Spinal cord (tissue), 10 donors: ENCODE measurements at places on chromosomes 12 and 14.

- DNase-seq: no peak
These were observed 54.5 kb upstream of the MMP17 start for GRCh38 chr12:131773582-131774221.

- DNase-seq: no peak
These were observed 11.8 kb upstream of the WSCD2 start for GRCh38 chr12:108117163-108117849.

- DNase-seq: no peak
These were observed 8.5 kb downstream of the WSB2 start for GRCh38 chr12:118052324-118053070.

DNA sequence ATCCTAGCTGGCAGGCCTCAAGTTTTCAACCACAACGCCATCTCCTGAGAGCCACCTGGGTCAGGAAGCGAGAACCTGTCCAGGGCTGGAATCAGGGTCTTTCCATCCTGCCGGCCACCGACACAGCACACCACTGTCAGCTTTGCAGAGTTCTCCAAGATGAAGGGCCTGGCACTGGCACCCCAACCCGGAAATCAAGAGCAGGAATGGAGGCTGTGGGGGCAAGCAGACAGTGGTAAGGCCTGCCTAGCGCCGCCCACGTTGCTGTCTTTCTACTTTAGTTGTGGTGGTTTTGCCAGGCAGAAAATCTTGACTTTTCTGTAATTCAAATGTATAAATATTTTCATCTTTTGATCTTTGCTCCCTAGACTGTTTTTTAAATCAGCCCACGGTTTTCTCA, 90.7 kb downstream of the ITPK1 start:
- no peak for DNase-seq

DNA sequence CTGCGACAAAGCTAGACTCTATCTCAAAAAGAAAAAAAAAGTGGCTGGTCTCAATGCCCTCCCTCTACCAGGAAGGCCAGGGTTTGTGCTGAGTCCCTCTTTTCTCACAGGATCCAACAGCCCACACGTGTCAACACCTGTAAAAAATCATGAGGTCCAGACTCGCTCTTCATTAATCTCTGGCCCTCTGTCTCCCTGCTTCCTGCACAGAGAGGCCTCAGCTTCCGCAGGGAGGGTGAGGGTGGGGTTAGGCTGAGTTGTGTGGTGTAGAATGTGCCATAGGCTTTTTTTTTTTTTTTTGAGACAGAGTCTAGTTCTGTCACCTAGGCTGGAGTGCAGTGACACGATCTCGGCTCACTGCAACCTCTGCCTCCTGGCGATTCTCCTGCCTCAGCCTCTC, 6.1 kb downstream of the CFAP73 start:
- no peak for DNase-seq

DNA sequence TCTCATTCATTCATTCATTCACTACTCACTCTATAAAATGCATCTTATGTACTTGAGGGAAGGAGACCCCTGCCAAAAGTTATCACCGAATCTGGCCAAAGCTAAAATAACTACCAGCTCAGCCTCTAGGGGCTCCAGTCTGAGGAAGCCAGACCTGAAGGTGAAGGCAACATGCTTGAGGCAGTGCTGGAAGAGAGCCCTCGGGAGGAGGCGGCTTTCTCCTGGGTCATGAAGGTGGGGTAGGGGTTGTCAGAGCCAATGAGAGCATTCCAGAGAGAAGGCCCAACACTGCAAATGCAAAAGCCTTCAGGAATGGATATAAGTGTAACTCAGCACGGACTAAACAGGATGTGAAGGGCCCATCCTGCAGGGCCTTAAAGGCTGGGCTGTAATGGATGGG, 62.4 kb downstream of the GSC start:
- DNase-seq: no peak

GRCh38 chr12:110270125-110270962, 10.7 kb upstream of the ATP2A2 start:
- DNase-seq: peak; percentile 62

GRCh38 chr14:89269404-89269803, 147.6 kb downstream of the FOXN3 start:
- no peak for DNase-seq

DNA sequence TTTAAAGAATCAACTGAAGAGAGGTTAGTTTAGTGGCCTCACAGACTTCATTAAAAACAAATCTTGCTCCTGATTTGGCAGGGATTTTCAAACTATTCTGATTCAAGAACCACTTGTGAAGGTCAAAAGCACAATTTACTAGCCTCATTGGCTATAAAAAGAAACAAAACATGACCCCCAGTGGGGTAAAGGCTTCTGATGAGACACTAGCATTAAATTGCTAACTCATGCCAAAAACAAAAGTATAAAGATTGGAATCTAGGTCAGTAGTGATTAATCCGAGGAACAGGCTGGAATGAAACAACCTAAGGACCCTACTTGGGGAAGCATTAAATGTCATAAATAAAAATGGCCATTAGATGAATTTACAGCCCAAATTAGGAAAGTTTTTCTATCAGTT, 312.3 kb downstream of the PAWR start:
- no peak for DNase-seq

DNA sequence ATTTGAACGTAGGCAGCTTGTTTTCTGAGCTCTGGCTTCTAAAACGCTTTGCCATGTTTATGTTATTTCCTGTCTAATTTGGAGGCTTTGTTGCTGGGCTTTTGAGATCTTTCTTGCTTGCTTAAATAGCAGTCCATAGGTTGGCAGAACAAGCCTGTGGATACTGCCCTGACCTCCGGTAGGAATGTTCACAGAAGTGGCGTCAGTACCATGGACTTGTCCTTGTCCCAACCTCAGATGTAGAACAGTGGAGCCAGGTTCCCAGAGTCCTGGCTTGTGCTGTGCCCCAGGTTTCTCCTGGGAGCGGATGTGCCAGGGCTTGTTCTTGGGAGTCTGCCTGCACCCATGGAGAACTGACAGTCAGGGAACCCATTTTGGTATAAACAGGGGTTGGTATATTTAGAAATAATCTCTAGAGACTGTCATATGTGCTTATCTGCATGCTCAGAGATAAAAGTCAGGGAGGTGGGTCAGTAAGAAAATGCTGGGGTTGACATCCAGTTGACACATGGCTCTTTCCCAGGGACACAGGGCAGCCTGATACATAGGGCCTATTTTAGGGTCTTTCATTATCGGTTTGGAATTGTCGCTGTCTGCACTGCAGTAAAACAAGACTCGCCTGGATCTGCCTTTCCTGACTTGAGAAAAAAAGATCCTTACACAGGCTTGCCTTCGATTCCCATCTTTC, 22.9 kb downstream of the CACNA1C start:
- no peak for DNase-seq

DNA sequence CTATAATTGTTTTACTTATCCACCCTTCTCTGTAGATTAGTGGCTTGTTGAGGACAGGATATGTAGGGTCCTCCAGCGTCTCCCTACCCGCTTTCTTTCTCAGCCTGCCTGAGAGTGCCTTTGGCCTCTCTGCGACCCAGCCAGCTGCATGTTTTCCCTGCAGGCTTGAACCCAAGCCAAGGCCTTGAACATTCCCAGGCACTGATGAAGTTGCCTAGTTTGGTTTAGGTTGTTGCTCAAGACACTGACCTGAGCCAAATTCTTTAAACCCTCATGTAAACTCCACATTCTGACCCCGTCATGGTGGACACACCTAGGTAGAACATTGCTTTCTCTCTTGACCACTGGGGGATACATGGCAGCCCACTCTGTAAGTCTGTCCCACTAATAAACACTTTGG, 33.4 kb upstream of the TXNRD1 start:
- DNase-seq: no peak

DNA sequence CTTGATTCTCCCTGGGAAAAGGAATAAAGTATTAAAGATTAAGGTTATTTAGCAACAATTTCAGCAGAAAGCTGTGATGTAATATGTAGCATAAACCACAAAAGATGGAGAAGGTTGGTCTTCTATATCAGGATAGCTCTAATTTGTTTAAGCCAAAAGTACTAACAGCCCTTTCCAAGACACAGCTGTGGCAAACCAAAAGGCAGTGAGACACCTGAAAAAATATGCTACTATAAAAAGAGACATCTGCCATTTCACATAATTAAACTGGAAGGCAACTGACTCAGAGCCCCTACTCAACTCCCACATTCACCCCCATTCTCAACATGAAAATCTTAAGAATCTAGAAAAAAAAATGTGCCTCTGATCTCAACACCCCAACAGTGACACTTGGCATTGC, 390.2 kb upstream of the PRICKLE1 start:
- no peak for DNase-seq

GRCh38 chr12:132284071-132284826, 45.1 kb downstream of the GALNT9 start:
- no peak for DNase-seq

- DNase-seq: no peak
These were observed 196.2 kb downstream of the ITPR2 start for GRCh38 chr12:26636710-26637328.

DNA sequence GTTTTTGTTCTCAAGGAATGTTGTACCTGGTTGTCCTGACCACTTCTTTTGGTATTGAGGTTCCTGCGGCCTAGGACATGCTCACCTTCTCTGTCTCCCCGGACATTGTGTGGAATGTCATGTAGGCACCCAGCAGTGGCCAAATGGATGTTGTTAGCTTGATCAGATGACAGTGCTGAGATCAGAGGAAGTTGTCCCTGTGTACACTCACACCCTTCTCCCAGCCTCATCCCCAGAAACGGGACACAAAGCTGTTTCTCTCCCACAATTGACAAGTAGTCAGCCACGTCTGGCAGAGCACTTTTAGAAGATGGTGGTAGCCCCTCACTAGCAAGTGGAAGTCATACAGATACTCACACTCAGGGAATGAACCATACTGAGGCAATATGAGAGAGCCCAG, 3.0 kb downstream of the PLEKHH1 start:
- DNase-seq: no peak

DNA sequence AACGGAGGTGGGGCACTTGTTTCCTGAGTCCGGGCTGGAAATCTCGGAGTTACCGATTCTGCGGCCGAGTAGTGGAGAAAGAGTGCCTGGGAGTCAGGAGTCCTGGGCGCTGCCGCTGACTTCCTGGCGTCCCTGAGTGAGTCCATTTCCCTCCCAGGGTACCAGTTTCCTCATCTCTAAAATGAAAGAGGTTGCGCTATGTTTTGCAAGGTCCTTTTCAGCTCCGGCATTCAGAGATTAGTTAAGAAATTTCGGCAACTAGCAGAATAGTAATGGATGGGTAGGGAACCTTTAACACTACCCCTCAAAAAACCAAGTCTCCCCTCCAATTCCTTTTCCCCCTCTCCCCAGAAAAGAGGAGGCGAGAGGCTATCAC, 724 bp downstream of the BLOC1S1 start:
- DNase-seq: no peak

GRCh38 chr12:38053655-38054464, 262.7 kb upstream of the ALG10B start:
- no peak for DNase-seq

- DNase-seq: no peak
These were observed 2.0 kb downstream of the CHMP4A start for GRCh38 chr14:24211311-24211710.

DNA sequence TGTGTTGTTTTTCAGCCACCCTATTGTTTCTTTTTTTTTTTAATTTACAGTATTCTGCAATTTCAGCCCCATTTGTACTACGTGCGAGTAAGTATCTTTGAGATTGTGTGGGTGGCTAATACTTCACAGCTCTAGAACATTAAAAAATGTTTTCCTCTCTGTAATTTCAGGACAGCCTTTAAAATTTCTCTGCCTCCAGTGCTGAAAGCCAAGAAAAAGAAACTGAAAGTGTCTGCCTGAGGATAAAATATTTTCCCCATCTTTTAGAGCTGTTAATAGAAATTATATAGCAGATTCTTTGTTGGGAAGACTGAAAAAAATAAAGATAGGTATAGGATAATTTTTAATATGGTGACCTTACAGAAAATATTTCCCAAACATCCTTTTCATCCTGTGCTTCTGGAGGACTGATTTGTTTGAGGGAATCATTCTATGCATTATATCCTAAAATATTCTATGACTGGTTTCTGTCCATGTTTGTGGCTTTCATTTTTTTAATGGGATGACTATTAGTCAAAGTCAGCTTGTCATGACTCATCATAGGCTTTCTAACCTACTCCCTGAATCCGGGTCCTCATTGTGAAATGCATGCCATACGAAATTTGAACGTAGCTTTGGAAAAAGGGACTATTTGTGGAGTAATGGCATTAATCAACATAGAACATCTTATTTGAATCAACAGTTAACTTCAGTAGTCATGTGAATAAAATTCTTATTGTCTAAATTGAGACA, 10.8 kb upstream of the TCTN2 start:
- no peak for DNase-seq

DNA sequence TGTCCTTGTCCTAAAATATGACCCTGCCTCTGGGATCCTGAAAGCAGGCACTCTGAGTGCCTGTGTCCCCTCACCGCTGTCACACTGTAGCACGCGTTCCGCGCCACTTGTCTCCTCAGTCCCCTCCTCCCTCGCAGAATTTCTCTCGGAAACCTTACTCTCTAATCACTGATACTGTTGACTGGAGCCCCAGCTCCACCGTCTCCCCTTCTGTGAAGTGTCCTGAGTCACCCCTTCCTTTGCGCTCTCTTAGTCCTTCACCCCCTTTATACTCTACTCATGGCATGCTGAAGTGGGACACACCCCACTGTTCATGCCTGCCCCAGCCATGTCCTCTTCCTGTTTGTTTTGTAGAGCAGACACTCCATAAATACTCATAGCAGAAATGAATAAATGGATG, 104.7 kb downstream of the ZNF664 start:
- no peak for DNase-seq

GRCh38 chr14:49972823-49973222, 79.9 kb downstream of the ARF6 start:
- DNase-seq: no peak

DNA sequence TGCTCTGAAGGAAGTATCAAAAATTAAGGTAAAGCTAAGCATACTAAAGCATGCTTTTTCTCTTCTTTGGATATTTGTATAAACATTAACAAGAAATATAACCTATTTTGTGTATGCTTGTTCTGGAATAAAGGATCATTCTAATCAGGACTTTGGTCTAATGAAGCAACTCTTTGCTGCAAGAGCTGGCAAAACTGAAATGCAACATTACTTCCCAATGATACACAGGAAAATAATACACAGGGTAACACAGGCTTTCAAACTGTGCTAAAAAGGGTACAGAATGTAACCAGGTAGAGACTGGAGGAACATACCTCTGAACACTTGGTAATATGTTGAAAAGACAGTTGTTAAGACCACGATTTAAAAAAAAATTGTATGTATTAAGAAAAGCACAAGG, 222.5 kb upstream of the DIO2 start:
- no peak for DNase-seq

DNA sequence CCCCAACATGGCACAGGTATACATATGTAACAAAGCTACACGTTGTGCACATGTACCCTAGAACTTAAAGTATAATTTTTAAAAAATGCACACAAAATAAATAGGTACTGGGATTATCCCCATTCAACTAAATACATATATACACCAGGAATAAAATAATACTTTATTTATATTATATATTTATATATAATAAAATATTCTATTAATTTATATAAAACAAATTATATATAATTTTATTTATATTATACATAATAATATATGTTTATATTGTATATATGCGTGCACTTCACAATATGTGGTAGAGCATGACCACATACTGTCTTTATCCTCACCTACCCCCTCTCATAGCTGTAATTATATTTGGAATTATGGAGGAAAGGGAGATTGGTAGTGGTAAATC, 119.1 kb upstream of the TMEM260 start:
- DNase-seq: no peak

GRCh38 chr14:73468828-73469375, 10.6 kb upstream of the NUMB start:
- no peak for DNase-seq

GRCh38 chr12:125330645-125331341, 265.6 kb downstream of the AACS start:
- DNase-seq: peak; percentile 89

GRCh38 chr12:3644104-3644503, 108.8 kb downstream of the CRACR2A start:
- peak; percentile 73 for DNase-seq
